Neural crest cell (in vitro differentiated cells): ENCODE measurements at places on chromosomes 3 and 15. TPM values are rescaled to one million over a fixed set of nuclear protein-coding genes. Genes with fewer than 3 reads are reported as not detected.
A peak's percentile ranks its signal among the peaks of the same experiment; 100 is the strongest.

- no peak for DNase-seq
Observed at GRCh38 chr3:196288141-196288460, 575 bp upstream of the PCYT1A start.

DNA sequence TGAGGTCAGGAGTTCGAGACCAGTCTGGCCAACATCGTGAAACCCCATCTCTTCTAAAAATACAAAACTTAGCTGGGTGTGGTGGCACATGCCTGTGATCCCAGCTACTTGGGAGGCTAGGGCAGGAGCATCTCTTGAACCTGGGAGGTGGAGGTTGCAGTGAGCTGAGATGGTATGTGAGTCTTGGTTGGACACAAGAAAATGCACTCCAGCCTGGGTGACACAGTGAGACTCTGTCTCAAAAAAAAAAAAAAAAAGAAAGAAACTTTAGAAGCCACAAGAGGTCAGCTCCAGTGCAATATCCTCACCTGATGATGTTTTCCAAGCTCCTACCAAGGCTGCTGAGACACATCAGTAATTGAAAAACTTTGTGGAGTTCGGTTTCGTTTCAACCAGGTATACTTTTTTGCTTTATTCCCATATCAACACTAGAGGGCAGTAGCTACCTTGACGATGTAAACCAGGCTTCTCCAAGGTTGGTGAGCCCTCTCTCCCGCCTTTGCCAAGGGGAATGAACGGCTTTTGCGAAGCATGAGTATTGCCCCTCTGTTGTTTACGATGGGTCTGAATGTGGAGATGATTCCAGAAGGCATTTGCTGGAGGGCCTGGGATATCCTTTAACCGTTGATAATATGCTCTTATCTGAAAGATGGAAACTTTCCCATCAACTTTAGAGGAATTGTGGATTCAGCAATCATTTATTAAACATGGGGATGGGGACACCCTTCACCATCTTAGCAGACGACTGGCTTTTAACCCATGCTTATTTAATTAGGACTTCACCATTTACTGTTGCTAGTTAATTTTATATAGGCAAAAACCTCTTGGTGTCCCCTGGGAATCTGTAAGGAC, 202.8 kb downstream of the SV2B start:
- peak; percentile 16 for DNase-seq

The MYO9A gene
- total RNA-seq, result 31.3 and 33.6 TPM in 2 replicates

The VIPR1 gene
- 0.63 TPM in 1 of 2 replicates, not detected in the other for total RNA-seq

GRCh38 chr15:31211353-31211752, 109.8 kb upstream of the TRPM1 start:
- DNase-seq, result no peak

DNA sequence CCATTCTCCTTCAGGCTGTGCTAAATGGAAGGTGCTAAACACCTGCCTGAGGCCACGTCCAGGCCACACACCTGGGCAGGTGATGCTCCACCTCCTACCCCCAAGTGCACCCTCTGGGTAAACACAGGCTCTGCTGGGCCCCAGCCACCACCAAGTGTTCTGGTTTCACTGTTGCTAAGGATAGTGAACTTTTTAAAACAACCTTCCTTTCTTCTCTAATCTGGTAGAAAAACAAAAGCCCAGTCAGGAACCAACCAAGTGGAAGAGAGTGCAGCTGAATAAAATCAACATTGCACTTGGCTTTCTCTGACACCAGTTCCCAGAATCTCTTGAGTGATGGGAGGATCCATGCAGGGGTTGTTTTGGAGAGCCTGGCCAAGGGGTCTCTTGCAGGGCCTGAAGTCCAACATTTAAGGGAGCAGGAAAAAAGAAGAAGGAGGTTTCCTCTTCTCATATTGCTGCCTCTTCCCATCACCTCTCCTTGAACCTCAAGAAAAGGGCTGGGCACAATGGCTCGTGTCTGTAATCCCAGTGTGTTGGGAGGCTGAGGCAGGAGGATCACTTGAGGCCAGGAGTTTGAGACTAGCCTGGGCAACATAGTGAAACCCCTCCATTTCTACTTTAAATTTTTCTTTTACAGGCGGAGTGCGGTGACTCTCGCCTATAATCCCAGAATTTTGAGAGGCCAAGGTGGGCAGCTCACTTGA, 26.2 kb upstream of the ATP13A3 start:
- no peak for DNase-seq

The IL16 gene
- total RNA-seq, result 0.05 and 0.25 TPM in 2 replicates

DNA sequence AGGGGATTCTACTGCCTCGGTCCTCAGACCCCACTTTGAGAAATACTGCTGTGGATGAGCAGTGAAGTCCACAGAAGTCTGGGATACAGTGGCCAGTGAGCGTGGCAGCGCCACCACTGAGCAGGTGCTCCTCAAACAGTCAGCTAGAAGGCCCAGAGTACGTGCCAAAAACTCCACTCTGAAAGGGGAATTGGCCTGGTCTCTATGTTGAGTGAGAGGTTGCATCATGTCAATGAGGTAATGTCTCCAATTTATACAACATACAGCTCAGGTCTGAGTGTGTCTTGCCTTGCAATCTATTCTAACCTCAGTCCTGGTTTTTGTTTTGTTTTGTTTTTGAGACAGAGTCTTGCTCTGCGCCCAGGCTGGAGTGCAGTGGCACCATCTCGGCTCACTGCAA, 53.3 kb upstream of the ETV5 start:
- DNase-seq, result no peak

The PSTPIP1 gene
- total RNA-seq, result 0.84 and 1.5 TPM in 2 replicates

DNA sequence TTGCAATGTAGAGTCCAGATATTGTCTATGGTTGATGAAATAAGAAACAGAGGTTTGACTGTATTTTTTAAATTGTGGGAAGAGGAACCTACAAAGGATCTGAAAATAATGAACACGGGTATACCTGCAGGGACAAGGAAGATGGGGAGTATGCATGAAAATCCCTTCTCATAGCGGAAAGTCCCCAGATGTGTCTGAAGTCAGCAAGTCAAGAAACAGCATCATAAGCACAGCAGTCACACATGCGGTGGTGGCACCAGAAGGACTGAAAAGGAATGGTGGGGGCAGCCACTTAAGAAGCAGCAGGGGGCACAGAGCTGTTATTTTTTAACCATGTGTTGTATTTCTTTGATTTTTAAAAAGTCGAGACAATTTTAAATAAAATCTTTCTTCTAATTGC, 4.7 kb downstream of the MRPS11 start:
- DNase-seq, result no peak

DNA sequence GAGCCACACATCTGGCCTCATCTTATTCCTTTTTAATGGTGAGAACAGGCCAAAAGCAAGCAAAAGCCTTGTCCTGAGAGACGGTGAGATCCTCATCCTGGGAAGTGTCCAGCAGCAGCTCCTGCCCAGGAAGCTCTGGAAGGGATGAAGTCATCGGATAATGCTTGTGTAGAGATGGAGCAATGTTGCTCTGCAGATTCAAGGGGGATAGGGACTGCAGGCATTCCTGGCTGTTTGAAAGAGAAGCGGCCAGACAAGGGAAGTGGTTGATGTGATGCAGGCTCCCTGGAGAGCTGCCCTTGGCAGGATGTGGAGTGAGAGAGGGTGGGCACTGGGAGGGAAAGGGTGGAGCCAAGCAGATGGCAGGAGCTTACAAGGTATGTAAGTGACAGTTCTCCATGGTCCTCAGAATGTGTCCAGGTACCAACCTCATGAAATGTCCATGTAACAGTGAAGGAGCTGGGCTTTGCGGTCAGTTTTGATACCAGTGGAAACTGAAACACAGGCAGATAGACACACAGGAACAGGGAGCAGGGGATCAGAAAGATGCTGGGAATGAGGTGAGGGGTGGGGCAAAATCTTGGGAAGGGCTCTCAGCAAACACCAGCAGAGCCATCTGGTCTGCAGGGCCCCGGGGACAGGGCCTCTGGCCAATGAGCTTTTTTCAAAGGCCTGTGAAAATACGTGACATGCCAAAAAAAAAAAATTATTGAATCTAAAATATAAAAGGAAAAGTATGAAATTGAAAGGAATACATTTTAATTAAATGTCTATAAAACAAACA, 32.2 kb upstream of the LACTB start:
- DNase-seq, result no peak

DNA sequence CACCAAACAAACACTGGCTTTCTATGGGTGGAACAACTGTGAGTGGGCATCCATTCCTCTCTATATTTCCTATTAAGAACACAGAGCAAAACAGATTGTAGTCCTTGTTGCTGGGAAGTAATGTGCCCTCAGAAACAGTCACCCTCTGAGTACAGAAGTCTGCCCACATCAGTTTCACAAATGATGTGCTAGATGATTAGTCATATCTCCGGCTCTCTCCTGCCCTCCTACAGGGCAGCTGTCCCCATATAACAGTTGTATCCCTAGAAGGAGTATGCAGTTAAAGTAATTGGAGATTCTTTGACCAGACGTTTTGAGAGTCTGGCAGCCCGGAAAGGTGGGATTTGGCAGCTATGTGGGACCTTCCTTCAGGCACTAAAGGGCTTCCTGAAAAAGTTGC, 159.9 kb downstream of the APBA2 start:
- DNase-seq, result no peak

GRCh38 chr3:2810723-2811122, 299.5 kb downstream of the IL5RA start:
- DNase-seq, result no peak

GRCh38 chr15:54567408-54568035, 589.3 kb downstream of the UNC13C start:
- DNase-seq, result no peak

GRCh38 chr15:62896969-62897486, 145.5 kb upstream of the TPM1 start:
- no peak for DNase-seq

GRCh38 chr15:99645951-99646350, 80.2 kb downstream of the MEF2A start:
- DNase-seq, result no peak

- no peak for DNase-seq
Observed at GRCh38 chr3:30984855-30985749, 90.6 kb upstream of the GADL1 start.

DNA sequence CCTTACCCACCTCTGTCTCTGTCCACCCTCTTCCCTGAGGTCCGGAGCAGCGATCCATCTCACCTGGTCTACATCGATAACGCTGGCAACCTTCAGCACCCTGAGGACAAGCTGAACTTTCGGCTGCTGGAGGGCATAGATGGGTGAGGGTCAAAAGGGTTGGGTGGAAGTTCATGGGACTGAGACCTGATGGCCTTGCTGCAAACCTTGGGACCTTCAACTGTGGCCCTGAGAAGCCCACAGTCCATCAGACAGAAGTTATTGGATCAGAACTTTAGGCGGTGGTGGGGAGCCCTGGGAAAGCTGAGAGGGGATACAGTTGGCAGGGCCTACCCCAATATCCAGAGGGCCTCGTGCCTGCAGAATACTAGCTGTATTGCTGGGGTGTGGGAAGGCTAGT, 50.5 kb downstream of the POMGNT2 start:
- DNase-seq, result no peak

The ANKRD63 gene
- total RNA-seq, result not detected in 2 replicates

DNA sequence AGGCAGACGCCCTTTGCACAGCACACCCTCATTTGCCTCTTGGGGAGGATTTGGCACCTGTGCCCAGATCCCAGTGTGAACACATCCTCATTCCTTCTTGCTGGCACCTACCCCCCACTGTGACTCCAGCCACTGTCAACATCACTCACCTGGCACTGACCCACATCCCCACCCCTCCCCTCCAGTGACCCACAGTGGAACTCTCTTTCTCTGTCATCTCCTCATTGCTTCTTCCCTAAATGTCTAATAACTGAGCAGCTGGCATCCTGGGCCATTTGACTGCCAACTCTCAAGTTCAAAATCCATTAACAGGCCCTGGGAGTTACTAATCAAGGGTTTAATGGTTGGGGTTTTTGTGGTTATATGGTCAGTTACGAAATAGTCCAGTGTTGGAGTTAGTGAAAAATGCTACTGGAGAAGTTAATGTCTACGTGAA, 14.4 kb downstream of the SNAPC5 start:
- no peak for DNase-seq

DNA sequence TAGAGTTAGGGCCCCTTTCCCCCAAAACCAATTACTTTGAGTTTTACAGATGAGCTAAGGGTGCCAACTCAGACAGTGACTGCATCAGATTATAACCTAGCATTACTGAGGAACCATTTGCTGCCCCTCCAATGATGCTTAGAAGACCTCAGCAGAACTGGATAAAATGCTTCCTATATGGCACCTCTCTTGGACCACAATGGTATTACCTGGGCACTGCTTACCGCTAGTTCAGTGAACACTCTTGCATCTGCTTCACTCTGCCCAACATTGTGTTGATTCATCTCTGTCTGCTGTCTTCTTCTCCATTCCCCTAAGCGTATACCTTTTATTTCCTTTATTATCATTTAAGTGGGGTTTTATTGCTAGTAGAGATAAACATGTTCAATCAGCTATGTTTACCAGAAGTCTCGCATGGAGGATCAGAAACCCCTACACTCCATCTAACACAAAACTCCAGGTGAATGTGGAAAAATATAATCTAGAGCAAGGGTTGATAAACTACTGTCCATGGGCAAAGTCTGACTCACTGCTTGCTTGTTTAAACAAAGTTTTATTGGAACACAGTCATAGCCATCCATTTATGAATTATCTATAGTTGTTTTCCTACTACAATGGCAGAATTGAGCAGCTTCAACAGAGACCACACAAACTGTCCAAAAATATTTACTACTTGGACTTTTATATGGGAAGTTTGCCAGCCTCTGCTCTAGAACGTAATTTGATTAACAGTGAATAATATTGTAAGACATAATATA, 100.2 kb upstream of the PTX3 start:
- DNase-seq, result no peak

The PATL2 gene
- 0.35 and 0.68 TPM in 2 replicates for total RNA-seq

- DNase-seq, result no peak
Observed at GRCh38 chr3:50044976-50045375, 43.7 kb upstream of the RBM5 start.

DNA sequence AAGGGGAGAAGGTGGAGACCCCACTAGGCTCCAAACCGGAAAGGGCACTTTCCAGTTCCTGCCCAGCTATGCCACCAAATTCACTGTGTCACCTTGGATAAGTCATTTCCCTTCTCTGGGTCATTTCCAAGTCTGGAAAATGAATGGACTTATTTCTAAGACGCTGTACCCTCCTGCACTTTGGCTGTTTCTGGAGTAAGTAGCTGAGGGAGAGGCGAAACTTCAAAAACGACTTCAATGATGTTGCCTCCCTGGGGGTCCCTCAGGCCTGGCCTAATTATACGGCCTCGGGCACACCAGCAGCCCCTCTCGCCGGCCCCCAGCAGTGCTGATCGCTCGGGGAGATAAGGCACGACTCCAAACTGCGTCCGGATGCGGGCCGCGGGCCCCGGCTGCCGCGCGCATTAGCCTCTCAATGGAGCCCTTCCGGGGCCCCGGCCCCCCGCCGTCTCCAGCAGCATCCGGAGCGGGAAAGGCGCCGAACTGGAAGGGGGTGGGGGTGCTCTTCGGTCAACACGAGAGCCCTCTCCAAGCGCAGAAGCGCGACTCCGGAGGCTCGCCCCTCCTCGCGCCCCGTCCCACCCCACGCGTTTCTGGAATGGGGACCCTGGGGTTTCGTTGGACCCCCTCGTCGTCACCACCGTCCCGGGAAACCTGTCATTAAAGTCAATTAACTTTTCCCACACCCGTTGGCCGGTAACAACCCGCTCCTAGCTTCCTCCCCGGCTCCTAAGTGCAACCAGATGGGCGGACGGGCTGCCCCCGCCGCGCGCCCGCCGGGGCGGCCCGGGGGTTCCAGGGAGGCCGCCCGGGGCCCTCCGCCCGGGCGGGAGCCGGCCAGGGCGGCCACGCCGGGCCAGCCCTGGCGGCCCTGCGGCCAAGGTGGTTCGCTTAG, 4.8 kb downstream of the HES1 start:
- DNase-seq, result peak; percentile 54

GRCh38 chr3:132445817-132446216, 28.5 kb downstream of the DNAJC13 start:
- no peak for DNase-seq

The LRRIQ4 gene
- 0.12 and 0.16 TPM in 2 replicates for total RNA-seq

GRCh38 chr15:52080706-52081392, 31.7 kb downstream of the BCL2L10 start:
- DNase-seq, result no peak

GRCh38 chr3:50165910-50166538, 10.9 kb downstream of the SEMA3F start:
- no peak for DNase-seq
